ENCODE measurements at places on chromosomes 2 and 18.

- no peak for DNase-seq
These were observed 631.5 kb downstream of the EPHA4 start for GRCh38 chr2:220940646-220941045.

DNA sequence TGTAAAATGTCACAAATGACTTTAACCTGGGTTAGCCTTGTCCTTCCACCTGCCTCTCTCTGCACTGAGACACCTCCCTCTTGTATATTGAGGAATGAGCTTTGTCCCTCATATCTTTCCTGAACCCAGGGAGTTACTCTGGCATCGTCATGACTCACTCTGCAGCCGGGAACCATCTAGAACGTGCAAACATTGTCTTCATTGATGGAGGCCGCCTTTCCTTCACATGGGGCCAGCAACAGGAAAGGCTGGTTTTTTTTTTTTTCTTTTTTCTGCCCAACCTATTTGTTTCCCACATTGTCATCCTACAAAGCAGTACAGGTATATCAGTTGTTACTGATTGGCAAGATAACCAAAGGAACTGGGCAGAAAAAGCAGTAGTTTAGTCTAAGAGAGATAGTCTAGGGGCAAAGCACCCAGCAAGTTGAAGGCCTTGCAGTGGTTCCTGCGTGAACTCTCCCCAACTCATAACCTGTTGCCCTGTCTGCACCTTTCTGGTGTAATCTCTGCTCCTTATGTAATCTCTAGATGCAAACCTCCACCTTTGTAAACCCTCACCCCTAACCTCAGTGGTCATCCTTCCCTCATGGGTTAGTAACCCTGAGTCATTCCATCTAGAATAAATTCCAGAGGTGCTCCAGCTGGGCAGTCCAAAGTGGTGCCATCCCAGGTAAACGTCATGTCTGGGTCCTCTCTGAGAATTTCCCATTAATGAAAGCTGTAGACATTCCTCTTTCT, 38.3 kb downstream of the SLC40A1 start:
- DNase-seq = no peak

DNA sequence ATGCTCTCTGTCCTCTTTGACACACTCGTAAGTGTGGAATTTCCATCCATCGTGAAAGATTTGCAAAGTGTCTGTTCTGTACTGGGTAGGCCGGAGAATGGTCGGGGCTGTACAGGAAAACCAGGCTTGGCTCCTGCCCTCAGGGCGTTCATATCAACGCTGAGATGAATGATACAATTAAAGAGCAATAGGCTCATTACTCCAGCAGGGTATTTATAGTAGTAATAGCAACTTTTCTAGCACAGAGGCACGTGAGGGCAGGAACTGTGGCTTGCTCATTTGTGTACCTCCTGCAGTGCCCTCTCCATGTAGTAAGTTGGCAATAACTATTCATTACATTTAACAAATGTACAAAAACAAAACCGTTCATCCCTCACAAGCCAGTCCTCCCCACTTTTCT, 5.3 kb upstream of the NCK2 start:
- DNase-seq = no peak

DNA sequence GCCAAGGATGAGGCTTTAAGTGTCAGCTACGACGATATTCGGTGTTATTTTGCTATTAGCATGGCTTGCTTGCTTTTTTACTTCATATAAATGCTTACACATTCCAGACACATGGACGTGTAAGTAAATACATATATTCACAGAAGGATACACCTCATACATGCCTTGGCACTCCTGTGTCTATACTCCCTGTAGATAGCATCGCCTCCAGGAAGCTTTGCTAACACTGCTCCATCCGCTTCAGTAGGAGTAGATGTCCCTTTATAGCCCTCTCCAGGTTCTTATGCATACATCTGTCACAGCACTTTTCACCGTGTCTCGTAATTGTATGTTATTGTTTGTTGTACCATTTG, 27.5 kb upstream of the KCTD1 start:
- no peak for DNase-seq

GRCh38 chr2:206056286-206056685, 29.7 kb downstream of the INO80D start:
- DNase-seq = no peak

- DNase-seq = no peak
These were observed 1915.7 kb upstream of the CELF4 start for GRCh38 chr18:39481281-39481680.

GRCh38 chr2:28594332-28595108, 98.7 kb downstream of the PLB1 start:
- DNase-seq = peak; percentile 91

GRCh38 chr2:71778936-71779773, 325.8 kb downstream of the DYSF start:
- no peak for DNase-seq
